ENCODE measurements at places on chromosomes 5 and 9. TPM values are rescaled to one million over a fixed set of nuclear protein-coding genes. Genes with fewer than 3 reads are reported as not detected.

- H3K4me1 ChIP-seq: no peaks in the 10 kb centered on the region
- no peak for DNase-seq
- H3K27ac ChIP-seq: no peak overlapping the region
- no peak overlapping the region for H3K4me3 ChIP-seq
- no peaks in the 10 kb centered on the region for H3K27me3 ChIP-seq
Measured at GRCh38 chr5:134825212-134825611, 20.6 kb upstream of the C5orf24 start.

GRCh38 chr5:10563110-10563944 is 543 bp upstream of the ANKRD33B start:
- no peaks in the 10 kb centered on the region for H3K36me3 ChIP-seq
- DNase-seq: peak; percentile 60
- H3K4me1 ChIP-seq: peaks cover 38% of the 10 kb centered on the region
- peak overlapping the region; percentile 56 for H3K4me3 ChIP-seq

GRCh38 chr9:87606841-87607521 is 109.3 kb downstream of the DAPK1 start:
- peaks cover 9% of the 10 kb centered on the region for H3K27me3 ChIP-seq
- no peaks in the 10 kb centered on the region for H3K36me3 ChIP-seq
- peaks cover 2% of the 10 kb centered on the region for H3K4me1 ChIP-seq
- no peak overlapping the region for H3K27ac ChIP-seq

- no peaks in the 10 kb centered on the region for H3K36me3 ChIP-seq
- no peak overlapping the region for H3K27ac ChIP-seq
- no peaks in the 10 kb centered on the region for H3K27me3 ChIP-seq
- H3K4me3 ChIP-seq: no peak overlapping the region
- H3K4me1 ChIP-seq: peaks cover 7% of the 10 kb centered on the region
- no peak for DNase-seq
Measured at GRCh38 chr9:134564431-134565170, 77.0 kb upstream of the COL5A1 start.

- no peak overlapping the region for H3K27ac ChIP-seq
- no peaks in the 10 kb centered on the region for H3K36me3 ChIP-seq
- DNase-seq: no peak
- H3K4me3 ChIP-seq: no peak overlapping the region
Measured at GRCh38 chr5:53576674-53577073, 16.2 kb downstream of the NDUFS4 start.

The PCDHB13 gene
- not detected for total RNA-seq

Measured in activated CD4-positive, alpha-beta memory T cell treated with anti-CD3 and anti-CD28 coated beads, Interleukin-2, amount 10 ng/mL, durations not matched to agents 7 days and 5 days (primary cell).